Spleen (tissue), 13 donors: ENCODE measurements at places on chromosomes 1 and 21. TPM values are rescaled to one million over a fixed set of nuclear protein-coding genes. Genes with fewer than 3 reads are reported as not detected.
A peak's percentile ranks its signal among the peaks of the same experiment; 100 is the strongest.

GRCh38 chr21:41451753-41452676, 26.0 kb downstream of the MX1 start:
- H3K27ac ChIP-seq = no peak overlapping the region
- peak; percentile 19 for DNase-seq
- H3K4me1 ChIP-seq = no peaks in the 10 kb centered on the region
- peaks cover 100% of the 10 kb centered on the region for H3K36me3 ChIP-seq
- no peaks in the 10 kb centered on the region for H3K27me3 ChIP-seq

DNA sequence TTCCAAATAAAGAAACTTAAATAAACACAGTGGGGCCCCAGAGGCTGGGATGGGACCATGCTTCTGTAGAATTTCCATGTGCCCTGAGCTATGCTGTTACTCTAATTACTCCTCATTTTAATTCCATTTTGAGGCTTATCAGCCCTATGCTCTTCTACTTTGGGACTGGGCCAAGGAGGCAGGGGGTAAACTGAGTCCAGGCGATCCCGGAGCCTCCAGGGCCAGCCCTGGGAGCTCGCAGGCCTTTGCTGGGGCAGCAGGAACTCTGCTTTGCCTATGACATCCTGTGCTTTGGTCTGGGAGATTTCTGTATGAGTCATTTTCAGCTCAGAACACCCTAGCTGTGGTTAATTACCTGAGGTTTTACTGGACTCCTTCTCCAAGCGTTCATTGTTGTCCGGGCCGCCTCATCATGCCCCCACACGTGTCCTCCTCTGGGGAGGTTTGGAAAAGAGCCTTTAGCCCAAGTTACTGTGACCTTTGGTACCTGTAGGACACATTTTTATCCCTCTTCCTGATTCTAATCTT, 95.7 kb downstream of the RHOU start:
- no peak for DNase-seq
- peaks cover 19% of the 10 kb centered on the region for H3K27me3 ChIP-seq
- no peak overlapping the region for H3K4me3 ChIP-seq
- H3K4me1 ChIP-seq = peaks cover 4% of the 10 kb centered on the region
- H3K36me3 ChIP-seq = no peaks in the 10 kb centered on the region
- H3K27ac ChIP-seq = no peak overlapping the region

Gene HS2ST1
- 22.4 TPM for total RNA-seq

Gene CCDC17
- total RNA-seq = 6.5 TPM

Gene TMEM269
- not detected for total RNA-seq

DNA sequence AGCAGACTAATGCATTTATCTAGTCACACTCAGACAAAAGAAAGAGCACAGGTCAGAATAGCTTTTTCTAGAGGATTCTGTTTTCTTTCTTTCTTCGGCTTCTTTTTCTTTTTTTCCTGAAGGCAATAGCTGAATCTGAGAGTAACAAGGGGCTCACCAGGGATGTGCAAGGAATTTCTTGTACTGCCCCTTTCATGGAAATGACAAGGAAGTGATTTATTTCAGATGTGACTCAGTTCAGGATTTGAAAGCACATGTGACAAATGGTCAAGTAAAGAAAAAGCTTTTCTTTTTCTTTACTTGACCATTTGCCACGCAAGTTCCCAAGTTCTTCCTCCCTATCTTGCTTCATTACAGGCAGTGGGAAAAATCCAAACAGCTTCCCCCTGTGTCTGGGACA, 202.0 kb downstream of the GABPA start:
- H3K4me3 ChIP-seq = no peak overlapping the region
- H3K27ac ChIP-seq = no peak overlapping the region
- peaks cover 26% of the 10 kb centered on the region for H3K4me1 ChIP-seq
- H3K27me3 ChIP-seq = no peaks in the 10 kb centered on the region

DNA sequence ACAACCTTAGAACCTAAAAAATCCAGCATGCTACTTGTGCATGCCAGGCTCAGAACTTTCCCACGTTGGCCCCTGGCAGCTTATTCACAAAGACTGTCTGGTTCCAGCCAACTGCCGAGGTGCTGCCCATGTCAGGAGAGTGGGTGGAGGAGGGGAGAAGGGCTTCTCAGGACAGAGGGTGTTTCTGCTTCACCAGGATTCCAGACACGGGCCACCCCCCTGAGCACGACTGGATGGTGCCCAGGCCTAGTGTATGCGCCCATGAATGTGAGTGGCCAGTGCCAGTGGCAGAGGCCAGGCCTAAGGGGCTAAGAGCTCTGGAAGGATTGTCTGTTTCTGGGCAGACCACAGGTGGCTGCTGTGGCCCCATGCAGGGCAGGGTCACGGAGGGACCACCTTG, 148.2 kb upstream of the COL6A1 start:
- H3K4me3 ChIP-seq = no peak overlapping the region
- H3K27me3 ChIP-seq = no peaks in the 10 kb centered on the region
- H3K27ac ChIP-seq = no peak overlapping the region
- no peak for DNase-seq
- no peaks in the 10 kb centered on the region for H3K36me3 ChIP-seq

Gene ZNF672
- total RNA-seq = 35.7 TPM

Gene GPR25
- total RNA-seq = not detected

DNA sequence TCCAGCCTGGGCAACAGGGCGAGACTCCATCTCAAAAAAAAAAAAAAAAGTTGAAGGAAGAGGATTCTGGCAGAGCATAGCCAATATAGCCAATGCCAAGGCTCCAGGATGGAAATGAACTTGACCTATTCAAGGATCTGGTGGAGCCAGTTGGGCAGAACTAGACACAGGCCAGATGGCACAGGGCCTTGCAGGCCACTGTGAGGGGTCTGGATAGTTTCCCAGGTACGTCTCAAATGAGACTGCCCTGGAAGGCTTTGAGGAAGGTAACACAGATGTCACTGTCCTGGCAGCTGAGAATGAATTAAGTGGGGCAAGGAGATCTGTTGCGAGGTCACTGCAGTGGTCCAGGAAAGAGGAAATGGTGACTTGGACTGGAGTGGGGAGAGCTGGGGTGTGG, 12.0 kb upstream of the ARHGEF19 start:
- H3K4me1 ChIP-seq = peaks cover 33% of the 10 kb centered on the region
- H3K36me3 ChIP-seq = no peaks in the 10 kb centered on the region
- no peak overlapping the region for H3K27ac ChIP-seq
- H3K27me3 ChIP-seq = peaks cover 15% of the 10 kb centered on the region

DNA sequence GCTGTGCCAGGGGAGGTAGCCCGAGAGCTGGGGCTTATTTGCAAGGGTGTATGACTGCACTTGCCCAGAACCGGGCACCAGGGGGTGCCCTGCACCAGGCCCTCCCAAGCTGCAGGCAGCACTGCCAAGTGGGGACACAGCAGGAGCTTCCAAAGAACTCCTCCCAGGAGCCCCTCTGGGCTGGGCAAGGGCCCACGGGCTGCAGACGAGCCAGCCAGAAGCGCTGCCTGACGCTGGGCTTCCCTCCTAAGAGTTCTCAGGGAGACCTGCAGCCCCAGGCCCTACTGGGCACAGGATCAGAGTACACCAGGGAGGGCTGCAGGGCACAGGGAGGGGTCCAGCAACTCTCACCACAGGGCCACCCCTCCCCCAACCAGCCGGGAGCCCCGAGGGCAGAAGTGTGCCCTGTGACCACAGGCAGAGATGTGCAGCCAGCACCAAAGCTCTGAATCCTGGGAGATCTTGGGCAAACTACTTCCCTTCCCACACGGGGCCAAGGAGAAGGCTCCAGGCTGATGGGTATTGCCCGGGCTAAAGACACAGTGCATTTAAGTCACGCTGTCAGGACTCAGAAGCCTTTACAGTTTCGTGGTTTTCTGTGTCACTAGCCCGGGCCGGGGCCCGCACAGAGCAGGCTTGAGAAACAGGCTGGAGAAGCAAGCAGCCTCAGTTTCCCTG, 63.4 kb downstream of the KCNAB2 start:
- peaks cover 69% of the 10 kb centered on the region for H3K27me3 ChIP-seq
- no peak overlapping the region for H3K4me3 ChIP-seq
- H3K36me3 ChIP-seq = no peaks in the 10 kb centered on the region
- no peak overlapping the region for H3K27ac ChIP-seq
- H3K4me1 ChIP-seq = no peaks in the 10 kb centered on the region

Gene HMCN1
- 22.1 TPM for total RNA-seq

- no peaks in the 10 kb centered on the region for H3K27me3 ChIP-seq
- H3K4me1 ChIP-seq = no peaks in the 10 kb centered on the region
- DNase-seq = no peak
- no peak overlapping the region for H3K4me3 ChIP-seq
- H3K27ac ChIP-seq = no peak overlapping the region
- H3K36me3 ChIP-seq = no peaks in the 10 kb centered on the region
Observed at GRCh38 chr21:29261555-29262540, 36.9 kb upstream of the BACH1 start.
